ENCODE measurements at places on chromosomes 12 and 14.

- DNase-seq = no peak
Observed at GRCh38 chr12:68835333-68835908, 27.4 kb downstream of the MDM2 start.

- DNase-seq = no peak
Observed at GRCh38 chr14:41000350-41000749, 606.3 kb upstream of the LRFN5 start.

- no peak for DNase-seq
Observed at GRCh38 chr14:95364481-95365209, 44.9 kb upstream of the CLMN start.

GRCh38 chr14:62557416-62557815 lies 487.8 kb downstream of the KCNH5 start:
- DNase-seq = no peak

DNA sequence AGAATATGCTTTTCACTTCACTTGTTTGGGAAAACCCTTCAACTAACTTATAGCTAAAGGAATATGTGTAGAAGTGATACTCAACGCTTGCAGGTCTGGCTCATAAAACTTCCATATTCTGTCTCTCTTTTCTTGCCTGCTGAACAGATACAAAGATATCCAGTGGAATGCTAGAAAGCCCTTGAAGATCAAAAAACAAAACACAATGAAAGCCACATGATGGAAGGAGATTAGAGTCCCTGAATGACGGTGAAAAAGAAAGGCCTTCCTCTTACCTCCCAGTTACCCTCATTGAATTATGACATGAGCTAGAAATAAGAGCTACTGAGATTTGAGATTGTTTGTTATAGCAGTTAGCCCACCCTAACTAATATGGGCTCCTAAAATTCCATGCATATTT lies 28.2 kb upstream of the NELL2 start:
- no peak for DNase-seq

- DNase-seq = no peak
Observed at GRCh38 chr12:74818412-74818811, 280.8 kb downstream of the ATXN7L3B start.

DNA sequence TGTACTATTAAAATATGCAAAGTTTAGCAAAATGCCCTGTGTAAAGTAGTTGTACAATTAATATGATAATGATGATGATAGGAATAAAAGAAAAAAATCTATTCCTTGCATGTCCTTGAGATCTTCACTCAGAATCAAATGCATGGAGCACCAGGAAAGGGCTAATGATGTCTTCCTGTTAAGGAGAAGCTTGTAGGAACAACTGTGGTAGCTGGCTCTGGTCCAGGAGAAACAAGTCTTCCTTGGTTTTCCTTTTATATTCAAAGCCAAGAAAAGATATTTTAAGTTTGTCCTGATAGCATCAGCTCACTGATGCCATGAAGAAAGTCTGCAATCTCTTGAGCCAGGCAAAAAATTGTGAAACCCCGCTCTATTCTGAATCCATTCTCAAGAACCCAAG lies 138.9 kb downstream of the PIK3C2G start:
- DNase-seq = no peak

DNA sequence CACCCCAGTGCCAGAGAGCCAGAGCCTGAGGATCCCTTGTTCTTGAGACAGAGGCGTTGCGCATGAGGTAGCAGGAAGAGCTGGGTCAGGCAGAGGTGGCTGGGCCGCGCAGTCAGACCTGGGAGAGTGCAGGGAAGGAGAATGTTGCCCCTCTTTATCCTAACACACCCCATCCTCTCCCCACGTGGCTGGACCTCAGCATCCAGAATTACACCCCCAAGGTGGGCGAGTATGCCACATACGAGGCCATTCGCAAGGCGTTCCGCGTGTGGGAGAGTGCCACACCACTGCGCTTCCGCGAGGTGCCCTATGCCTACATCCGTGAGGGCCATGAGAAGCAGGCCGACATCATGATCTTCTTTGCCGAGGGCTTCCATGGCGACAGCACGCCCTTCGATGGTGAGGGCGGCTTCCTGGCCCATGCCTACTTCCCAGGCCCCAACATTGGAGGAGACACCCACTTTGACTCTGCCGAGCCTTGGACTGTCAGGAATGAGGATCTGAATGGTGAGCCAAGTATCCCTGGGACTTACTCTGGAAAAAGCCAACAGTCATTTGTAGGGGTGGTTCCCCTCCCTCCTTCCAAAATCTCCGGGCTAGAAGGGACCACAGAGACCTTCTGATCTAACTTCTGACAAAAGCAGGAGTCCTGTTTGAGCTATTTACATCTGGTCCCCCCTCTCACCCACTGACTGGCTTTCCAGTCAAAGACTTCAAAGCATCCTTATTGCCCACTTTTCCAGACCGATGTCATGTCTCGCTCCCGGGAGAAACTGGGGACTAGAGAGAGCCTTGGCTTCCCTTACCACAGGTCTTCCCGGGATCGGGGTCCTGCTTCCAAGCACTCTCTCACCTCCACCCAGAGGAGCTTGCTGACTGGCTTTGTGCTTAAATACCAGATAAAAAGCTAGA lies 6.1 kb downstream of the MMP14 start:
- DNase-seq = no peak

DNA sequence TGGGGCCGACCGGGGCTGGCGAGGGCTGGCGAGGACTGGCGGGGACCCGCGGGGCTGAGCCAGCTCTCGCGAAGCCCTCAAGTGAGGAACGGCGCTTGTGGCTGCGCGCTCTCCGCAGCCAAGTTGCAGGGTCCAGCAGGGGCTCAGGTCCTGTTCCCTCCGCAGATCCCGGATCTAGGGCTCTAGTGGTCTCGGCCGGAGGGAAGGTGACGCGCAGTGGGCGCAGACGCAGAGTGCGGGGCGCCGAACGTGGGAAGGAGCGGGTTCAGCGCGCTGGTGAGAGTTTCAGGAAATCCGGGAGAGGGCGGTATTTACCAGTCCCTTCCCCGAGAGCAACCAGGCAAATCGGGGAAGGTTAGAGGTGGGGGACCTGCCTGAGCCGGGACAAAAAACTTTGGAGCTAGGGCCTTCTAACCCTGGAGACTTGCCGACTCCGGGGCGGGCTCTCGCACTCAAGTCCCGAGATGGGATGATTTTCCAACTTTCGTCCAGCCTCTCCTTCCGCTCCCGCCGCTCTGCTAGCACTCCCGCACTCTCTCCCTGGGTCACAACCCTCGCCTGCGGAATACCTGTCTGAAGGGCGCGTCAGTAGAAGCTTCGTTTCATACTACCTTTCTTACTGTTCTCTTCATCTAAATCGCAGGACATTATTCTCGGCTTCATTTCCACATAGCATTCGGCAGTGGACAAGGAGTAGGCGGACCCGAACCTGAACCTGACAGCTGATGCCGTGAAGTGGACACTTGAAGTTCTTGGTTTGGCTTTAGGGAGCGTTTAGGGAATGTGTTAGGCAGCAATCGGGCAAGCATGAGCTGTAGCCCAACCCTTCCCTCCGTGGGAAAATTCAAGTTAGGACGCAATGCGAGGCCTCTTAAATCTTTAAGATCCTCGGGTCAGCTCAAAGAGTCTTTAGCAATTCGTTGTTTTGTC lies 13.6 kb upstream of the PAX9 start:
- no peak for DNase-seq

Measured in T-helper 2 cell (primary cell).